Fibroblast of mammary gland (primary cell): ENCODE measurements at places on chromosomes 6 and 20.

DNA sequence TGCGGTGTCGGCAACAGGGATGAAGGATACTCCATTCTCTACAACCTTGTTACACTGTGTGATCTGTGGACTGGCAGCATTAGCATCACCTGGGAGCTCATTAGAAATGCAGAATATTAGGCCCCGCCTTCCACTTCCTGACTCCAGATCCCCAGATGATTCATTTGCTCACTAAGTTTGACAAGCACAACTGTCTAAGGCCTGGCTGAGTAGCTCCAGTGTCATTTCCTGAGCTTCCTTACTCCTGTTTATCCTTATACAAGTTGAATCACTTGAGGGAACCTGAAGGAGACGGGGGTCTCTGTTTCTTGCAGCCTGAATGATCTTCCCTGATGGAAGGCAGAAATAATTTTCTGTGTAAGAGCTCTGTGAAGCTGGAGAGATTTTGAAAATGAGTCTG, 32.7 kb upstream of the PROKR2 start:
- DNase-seq, result no peak

GRCh38 chr20:52787962-52788361, 184.2 kb upstream of the TSHZ2 start:
- no peak for DNase-seq

DNA sequence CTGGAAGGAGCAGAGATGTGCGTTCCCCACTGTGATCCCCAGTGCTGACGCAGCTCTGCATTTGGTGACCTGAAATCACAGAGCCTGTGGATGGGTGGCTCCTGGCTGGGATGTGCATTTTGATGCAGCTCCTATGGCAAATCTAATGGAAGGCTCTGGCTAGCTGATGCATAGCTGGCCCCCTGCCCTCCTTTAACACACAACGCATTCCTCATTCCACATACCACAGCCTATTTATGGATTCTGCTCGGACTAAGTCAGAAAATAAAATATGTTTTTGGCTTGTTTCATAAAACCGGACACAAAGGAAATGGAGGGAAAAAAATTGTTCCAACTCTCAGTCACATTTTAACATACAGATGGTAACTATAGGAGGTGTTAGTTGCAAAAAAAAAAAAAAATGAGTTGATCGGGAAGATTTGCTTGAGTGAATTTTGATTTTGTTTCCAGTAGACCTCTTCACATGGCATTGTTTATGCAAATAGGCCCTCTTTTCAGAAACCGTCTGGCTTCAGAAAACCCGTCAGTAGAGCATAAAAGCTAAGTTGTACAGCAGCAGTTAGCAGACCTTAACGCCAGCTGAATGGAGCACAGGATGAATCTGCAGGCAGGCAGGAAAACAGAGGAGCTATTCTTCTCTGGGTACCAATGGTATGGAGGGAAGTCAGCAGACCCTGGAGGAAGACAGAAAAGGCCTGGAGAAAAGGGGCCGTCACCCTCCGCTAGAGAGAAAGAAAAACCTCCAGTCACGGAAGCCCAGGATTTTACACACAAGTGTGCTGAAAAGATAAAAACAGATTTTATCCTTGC, 215.4 kb downstream of the HDGFL1 start:
- DNase-seq, result no peak

DNA sequence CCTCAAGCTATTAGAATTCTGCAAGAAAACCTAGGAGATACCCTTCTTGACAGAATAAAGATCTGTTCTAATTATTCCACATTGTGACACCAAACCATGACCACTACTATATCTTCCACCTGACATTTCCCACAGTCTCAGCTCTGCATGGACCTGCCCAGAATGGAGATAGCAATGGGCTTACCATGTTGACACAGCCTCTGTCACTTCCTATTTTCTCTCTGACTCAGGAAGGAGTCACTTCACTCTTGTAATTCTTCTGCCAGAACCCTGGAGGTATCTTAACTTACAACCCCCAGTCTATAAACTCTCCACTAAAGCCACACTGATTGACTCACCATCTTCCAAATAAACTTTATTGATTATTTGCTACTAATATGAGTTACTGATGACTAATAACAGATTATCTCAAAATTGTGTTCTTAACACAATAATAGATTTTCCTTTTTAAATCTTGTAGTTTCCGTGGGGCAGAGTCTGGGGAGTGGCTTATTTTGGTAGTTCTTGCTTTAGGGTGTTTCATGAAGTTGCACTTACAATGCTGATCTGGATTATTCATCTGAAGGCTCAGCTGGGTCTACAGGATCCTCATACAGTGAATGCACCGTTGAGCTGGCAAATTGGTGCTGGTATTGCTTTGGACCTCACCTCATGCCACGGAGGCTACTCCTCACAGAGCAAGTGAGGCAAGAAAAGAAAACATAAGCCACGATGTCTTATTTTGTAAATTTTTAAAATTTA, 869.9 kb downstream of the KIF16B start:
- peak; percentile 76 for DNase-seq

- DNase-seq, result peak; percentile 58
Observed at GRCh38 chr6:134642279-134642678, 307.6 kb downstream of the ALDH8A1 start.

- DNase-seq, result no peak
Observed at GRCh38 chr6:1933292-1933691, 312.1 kb downstream of the GMDS start.

- no peak for DNase-seq
Observed at GRCh38 chr6:15521582-15521981, 141.2 kb downstream of the DTNBP1 start.

GRCh38 chr6:155434096-155434495, 21.5 kb downstream of the NOX3 start:
- no peak for DNase-seq

GRCh38 chr20:24489631-24490260, 20.3 kb downstream of the SYNDIG1 start:
- DNase-seq, result no peak
